ENCODE measurements at places on chromosomes 1 and 21. TPM values are rescaled to one million over a fixed set of nuclear protein-coding genes. Genes with fewer than 3 reads are reported as not detected.

The HCRTR1 gene
- total RNA-seq, result 0.50 TPM

The LCE6A gene
- total RNA-seq, result not detected

The ODF2L gene
- 44.6 TPM for total RNA-seq

The RAD54L gene
- total RNA-seq, result 4.2 TPM

The CFAP107 gene
- total RNA-seq, result not detected

The AMY2A gene
- total RNA-seq, result not detected

The EPRS1 gene
- 158 TPM for total RNA-seq

The FCER1G gene
- not detected for total RNA-seq

The AMIGO1 gene
- total RNA-seq, result 5.2 TPM

The SLC26A9 gene
- not detected for total RNA-seq

The GJA5 gene
- total RNA-seq, result not detected

The USP25 gene
- total RNA-seq, result 45.2 TPM

The S100A8 gene
- total RNA-seq, result not detected

GRCh38 chr1:198254521-198254920 lies 97.7 kb downstream of the NEK7 start:
- no peak for DNase-seq

DNA sequence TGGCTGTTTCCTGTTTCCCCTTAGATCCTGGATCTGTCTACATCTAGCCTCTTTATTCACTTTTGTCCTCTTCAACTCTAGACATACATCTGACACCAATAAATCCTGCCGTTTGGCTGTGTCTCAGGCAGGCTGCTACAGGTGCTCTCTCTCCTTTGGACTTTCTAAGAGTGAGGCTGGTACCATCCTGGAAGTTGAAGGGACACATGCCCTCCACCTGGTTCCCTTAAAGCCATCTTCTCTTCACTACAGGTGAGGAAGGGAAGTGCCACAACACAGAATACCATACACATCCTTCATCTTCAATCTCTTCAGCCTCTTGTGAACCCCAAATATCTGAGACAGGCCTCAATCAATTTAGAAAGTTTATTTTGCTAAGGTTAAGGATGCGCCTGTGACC lies 137.9 kb downstream of the BACH1 start:
- no peak for DNase-seq

- DNase-seq, result peak; percentile 68
Measured at GRCh38 chr1:207801819-207802218, 50.0 kb downstream of the CD46 start.

DNA sequence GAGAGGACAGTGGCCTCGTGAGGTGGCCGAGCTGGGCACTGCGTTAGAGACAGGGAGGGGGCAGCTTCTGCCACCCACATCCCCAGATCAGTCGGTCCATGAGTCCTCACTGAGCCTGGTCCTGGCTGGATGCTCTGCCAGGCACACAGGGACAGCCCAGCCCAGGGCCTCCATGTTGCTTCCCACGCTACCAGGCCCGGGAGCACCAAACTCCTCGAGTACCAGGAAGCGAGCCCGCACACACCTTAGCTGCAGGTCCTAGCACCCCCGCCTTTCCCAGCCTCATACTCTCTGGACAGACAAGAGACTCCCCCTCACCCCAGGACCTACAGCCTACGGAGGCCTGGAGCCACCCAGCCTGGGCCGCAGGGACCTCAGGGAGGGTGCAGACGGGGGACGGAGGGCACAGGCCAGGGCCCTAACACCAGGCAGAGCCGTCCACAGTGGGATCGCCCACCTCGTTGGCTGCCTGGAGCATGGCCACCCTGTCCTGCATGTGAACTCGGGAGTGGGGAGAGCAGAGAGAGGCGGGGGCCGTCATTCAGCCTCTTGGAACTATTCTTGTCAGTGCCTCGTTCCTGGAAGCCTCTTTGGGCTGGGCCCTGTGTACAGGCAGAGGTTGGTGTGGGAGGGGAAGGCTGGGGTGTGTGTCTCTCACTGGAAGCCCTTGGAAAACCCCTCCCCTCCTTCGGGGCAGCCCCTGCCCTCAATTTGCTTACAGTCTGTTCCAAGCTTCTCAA lies 90.9 kb upstream of the RUNX3 start:
- DNase-seq, result no peak

- peak; percentile 99 for DNase-seq
Measured at GRCh38 chr1:16366722-16367257, at the start of gene SZRD1. TSS of gene SZRD1 (plus strand) at chr1:16367242. CDS start at chr1:16367258, 16 bp downstream.

GRCh38 chr1:16608838-16609560 lies 4.4 kb downstream of the NBPF1 start:
- peak; percentile 79 for DNase-seq

DNA sequence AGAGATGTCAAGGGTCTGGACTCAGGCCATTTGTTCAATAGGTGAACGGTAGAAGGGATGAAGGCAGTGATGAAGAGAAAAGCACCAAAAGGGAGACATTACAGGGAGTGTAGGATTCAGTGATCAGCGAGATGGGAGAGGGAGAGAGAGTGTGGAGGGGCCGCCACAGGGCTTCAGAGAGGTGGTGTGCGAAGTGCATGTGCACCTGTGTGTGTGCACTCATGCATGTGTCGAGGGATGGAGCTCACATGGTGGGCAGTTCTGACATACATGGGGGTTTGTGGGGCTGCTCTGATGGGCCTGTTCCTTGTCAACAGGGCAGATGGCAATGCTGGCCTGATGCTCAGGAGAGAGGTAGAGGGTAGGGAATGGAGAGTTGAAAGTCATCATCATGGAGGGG lies 11.4 kb upstream of the KCNA2 start:
- no peak for DNase-seq

DNA sequence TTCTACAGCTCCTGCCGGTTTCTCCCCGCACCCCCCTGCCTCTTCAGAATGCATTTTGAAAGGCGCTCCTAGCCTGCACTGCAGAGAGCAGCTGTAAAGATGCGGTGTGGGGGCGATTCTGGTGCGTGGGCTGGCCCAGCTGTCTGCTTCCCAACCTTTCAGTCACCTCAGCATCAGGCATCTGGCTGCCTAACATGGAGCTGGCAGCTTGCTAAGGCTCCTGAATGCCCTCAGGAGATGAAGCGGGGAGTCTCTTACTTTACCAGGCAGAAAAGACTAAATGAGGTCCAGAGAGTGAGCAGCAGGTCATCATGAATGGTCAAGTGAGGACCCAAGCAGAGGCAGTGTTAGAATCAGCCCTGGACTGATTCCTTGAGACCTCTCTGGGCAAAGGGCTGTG lies 8.7 kb downstream of the IER5 start:
- no peak for DNase-seq

GRCh38 chr1:34774957-34775356 lies 6.1 kb upstream of the GJB3 start:
- no peak for DNase-seq

- DNase-seq, result peak; percentile 46
Measured at GRCh38 chr1:21762022-21762404, 20.9 kb downstream of the USP48 start.

GRCh38 chr1:189774721-189775287 lies 702.9 kb downstream of the BRINP3 start:
- no peak for DNase-seq

DNA sequence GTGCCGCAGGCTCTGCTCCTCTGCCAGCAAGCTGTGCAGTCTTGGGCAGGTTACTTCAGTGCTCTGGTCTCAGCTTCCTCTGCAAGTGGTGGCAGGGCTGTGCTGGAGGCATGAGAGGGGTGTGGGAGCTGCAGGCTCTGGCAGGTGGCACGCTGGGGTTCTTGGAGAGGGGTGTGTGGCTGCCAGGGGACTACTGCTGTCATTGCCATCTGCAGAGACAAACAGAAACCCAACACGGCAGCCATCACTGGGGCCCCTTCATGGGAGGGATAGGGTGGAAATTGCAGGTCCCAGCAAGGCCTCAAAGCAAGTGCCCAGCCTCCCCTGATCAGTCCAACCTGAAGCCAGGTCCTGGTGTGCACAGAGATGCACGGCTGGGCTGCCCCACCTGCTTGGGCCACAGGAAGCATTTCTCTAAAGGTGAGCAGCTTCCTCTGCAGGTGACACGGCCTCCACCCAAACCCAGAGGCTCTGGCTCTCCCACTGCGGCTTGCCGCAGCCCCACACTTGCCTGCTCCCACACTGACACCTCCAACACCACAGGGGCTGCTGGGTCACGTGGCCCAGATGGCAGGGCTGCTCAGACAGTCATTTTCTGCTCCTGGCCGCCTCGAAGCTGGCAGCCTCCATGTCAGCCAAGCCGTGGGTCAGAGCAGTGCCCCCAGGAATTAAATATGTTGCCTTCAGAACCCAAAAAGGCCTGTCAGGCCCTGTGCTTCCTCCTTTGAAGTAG lies 4.1 kb upstream of the COL6A2 start:
- DNase-seq, result peak; percentile 83

- DNase-seq, result peak; percentile 86
Measured at GRCh38 chr1:53685272-53686051, 53.5 kb downstream of the GLIS1 start.

DNA sequence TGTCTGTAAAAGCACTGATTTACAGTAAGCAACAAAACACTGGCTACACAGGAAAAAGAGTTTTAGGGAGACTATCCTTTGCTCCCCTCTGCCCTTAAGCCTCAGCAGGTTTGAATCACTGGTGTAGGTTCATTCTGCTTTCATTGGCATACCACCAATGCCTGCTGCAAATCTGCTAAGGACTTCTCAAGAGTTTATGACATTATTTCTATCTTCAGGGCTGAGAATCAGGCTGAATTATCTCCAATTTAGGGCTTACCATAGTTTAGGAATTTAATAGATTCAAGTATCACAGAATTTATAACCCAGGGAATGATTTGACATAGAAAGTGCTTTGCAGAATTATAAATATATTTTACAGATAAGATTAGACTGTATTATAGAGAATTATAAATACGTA lies 6.7 kb upstream of the ZBTB18 start:
- DNase-seq, result no peak

GRCh38 chr1:201267481-201268229 lies 15.7 kb upstream of the PKP1 start:
- DNase-seq, result peak; percentile 44

GRCh38 chr1:84847253-84848250 lies 45.5 kb downstream of the LPAR3 start:
- peak; percentile 95 for DNase-seq

GRCh38 chr1:24501371-24502064 lies 1.1 kb upstream of the RCAN3 start:
- DNase-seq, result no peak

GRCh38 chr1:214709241-214709640 lies 106.2 kb downstream of the CENPF start:
- no peak for DNase-seq

DNA sequence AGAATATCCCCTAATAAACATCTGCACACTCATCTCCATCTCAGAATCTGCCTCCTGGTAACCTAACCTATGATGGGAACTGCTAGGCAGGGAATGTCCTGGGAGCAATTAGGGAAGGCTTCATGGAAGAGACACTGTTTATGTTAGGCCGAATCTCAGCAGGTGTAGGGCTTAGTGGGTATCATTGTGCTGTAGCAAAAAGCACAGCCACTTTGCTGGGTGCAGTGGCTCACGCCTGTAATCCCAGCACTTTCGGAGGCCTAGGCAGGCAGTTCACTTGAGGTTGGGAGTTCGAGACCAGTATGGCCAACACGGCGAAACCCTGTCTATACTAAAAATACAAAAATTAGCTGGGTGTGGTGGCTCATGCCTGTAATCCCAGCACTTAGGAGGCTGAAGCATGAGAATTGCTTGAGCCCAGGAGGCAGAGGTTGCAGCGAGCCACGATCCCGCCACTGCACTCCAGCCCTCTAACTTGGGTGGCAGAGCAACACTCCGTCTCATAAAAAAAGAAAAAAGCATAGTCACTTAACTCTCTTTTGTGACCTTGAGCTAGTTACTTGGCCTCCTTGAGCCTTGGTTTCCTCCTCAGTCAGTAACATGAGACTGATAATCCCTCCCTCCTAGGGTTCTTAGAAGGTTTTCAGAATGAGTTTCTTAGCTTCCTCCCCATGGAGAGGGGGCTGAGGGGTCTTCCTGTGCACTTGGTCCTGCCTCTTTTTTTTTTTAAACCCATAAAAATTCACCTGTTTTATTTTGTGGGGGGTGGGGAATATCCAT lies 3.5 kb downstream of the RAB42 start:
- DNase-seq, result no peak

GRCh38 chr1:67733681-67734322 lies 48.8 kb downstream of the GADD45A start:
- no peak for DNase-seq

- DNase-seq, result no peak
Measured at GRCh38 chr1:56979986-56980755, 14.4 kb upstream of the C8B start.

GRCh38 chr1:18561967-18562366 lies 68.7 kb upstream of the PAX7 start:
- no peak for DNase-seq

DNA sequence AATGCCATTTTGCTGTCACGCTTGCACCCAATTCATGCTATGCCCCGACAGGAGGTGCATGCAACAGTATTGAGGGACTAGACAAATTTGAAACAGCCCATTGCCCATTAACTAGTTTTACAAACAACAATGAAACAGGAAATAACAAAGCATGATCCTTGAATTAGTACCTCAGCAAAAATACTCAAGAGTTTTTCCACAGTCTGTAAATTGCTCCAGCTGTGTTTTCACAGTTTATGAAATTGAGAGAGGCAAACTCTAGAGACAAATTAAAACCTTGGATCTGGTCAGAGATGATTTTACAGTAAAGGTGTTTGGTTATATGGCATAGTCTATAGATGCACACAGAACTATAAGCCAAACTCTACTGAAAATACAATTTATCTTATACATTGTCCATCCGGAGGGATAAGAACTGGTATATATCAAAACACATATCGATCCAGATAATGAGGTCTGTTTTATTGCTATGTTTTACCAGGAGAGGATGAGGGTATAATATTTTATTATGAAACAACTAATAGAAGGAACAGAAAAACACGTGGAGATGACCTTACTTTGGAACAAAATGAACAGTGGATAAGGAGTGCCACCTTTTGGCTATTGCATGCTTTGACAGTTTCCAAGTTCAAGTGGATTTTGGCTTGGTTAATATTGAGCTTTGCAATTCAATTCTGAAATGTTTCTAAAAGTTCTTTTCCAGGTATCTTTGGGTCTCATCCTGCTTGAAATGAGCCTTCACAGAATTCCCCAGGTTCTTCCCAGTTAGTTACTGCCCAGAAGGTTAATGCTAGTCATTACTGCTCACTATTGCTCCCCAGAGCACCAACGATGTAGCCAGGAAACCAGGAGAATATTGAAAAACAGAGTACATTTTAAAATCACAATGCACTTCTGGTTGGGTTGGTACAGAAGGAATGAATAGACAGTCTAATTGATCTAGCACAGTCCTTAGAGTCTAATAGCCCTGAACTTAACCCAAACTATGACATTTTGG lies 45.7 kb downstream of the ZC3H11B start:
- DNase-seq, result no peak

- DNase-seq, result peak; percentile 68
Measured at GRCh38 chr1:41626616-41627375, 142.3 kb upstream of the EDN2 start.
